ENCODE measurements at places on chromosomes 4 and X.

GRCh38 chr4:81490403-81491160 is 18.9 kb upstream of the RASGEF1B start:
- DNase-seq, result no peak

DNA sequence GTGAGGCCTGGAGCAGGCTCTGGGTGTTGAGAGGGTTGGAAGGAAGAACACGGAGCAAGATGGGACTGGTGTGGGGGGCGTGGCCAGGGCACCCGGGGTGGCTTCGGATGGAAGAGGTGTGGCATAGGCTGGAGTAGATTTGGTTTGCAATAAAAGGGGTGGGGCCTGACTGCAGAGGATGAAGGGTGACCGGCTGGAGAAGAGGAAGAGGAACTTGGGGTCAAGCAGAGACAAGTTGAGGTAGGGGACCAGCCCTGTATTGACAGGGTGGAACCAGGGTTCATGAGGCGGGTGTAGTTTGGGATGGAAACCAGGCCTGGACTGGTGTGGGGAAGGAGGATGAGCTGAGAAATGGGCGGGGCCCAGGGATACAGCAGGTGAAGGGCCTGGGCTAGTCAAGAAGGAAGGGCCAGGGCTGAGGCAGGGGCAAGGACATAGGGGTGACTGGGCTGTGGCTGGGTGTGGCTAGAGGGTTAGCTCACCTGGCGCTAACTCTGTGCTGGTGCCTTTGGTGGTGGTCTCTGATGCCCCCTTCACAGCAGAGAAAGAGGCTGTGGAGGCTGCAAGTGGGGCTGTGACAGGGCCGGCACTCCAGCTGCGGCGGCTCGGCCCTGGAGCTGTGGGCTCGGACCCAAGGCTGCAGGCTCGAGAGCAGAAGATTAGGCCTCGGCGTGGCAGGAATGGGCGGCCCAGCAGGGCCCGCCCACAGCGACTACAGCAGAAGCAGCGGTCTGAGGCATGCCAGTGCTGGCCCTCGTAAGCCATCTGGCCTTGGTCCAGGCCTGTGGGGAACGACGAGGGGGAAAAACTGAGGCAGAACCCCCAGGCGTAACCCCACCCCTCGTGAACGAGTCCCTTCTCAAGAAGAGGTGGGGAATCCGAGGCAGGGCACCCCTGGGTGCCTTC is 5.0 kb downstream of the PLP2 start:
- no peak for DNase-seq

GRCh38 chr4:18559492-18559891 is 537.9 kb upstream of the LCORL start:
- DNase-seq, result no peak

DNA sequence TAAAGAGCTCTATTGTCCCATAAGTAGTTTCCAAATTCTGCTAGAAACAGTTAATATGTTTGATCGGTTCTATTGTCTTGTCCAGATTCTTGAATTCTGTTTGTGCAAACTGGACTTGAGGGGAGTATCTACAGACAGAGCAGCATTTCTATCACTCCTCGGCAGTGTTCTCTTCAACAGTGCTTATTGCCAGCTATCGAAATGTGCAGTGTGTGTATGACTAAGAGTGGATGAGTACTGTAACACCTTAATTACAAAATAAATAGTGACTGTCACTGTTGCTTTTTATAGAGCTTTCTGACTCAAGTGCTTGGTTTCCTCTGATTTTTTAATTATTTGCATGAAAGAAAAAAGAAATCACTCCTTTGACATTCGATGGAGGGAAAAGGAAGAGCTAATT is 274.6 kb downstream of the RPA4 start:
- DNase-seq, result no peak

DNA sequence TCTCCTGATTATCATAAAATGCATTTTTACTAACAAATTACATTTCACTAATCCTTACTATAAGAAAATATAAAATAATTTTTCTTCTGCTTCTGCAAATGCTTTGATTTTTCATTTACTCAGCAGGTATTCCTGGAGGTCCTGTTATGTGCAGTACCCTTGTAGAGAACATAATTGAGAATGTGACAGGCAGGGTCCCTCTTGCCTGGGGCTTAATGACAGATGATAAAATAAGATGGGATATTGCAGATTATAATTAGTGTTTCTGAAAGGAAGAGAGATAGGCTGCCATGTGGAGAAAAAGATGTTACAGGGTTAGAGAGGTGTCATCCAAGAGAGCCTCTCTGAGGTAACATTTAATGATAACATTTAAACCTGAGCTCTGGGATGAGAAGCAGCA is 128.9 kb downstream of the MAD2L1 start:
- no peak for DNase-seq
